Myometrial cell (primary cell): ENCODE measurements at places on chromosomes 7 and 10. TPM values are rescaled to one million over a fixed set of nuclear protein-coding genes. Genes with fewer than 3 reads are reported as not detected.

RARRES2 gene
- 0.86 and 4.8 TPM in 2 replicates for total RNA-seq

VWC2 gene
- total RNA-seq: not detected in 2 replicates

KLF14 gene
- not detected in 2 replicates for total RNA-seq

HOXA2 gene
- total RNA-seq: 0.53 TPM in 1 of 2 replicates, not detected in the other

SSMEM1 gene
- total RNA-seq: not detected in 2 replicates
